MM.1S (cell line): ENCODE measurements at places on chromosomes 3 and 15.

DNA sequence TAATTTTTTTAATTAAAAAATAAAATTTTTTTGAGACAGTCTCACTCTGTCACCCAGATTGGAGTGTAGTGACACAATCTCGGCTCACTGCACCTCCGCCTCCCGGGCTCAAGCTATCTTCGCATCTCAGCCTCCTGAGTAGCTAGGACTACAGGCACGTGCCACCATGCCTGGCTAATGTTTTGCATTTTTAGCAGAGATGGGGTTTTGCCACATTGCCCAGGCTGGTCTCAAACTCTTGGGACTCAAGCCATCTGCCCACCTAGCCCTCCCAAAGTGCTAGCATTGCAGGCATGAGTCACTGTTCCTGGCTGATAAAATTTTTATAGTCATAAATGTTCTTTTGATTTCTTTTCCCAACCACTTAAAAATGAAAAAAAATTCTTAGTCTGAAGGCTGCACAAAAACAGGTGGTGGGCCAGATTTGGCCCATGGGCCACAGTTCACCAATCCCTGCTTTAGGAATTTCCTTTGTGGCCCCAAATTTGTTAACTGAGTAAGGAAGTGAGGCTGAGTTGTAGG lies 9.2 kb downstream of the UBA5 start:
- DNase-seq, result no peak

DNA sequence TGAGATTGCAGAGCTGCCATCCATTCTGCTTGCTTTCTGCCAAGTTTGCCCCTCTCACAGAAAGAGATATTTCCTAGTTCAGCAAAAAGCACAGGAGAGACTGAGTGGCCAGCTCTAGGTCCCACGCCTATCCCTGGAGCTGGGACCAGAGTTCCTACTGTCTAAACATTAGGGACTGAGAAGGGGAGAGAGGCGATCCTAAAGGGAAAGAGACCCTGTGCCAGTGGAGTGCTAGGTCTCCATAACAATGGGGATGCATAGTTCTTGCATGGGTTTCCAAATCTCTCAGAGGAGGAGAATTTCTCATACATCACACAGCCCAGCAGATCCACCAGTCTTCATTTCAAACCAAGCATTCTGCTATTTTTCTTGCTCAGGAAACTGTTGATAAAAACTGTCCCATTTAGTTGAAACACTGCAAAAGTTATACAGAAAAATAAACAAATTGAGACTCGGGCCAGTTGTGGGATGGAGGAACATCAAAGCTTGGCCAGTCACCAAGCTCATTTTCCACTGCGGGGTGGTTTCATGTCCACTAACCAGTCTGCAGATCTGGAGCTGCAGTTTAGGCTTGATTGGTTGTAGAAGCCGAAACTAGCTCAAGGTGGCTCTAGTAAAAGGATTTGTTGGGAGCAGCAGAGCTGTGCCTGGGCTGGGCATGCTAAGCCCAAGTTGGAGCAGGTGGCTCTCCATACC lies 62.7 kb downstream of the EEFSEC start:
- no peak for DNase-seq

GRCh38 chr3:101229681-101230080 lies 90.7 kb downstream of the IMPG2 start:
- no peak for DNase-seq

DNA sequence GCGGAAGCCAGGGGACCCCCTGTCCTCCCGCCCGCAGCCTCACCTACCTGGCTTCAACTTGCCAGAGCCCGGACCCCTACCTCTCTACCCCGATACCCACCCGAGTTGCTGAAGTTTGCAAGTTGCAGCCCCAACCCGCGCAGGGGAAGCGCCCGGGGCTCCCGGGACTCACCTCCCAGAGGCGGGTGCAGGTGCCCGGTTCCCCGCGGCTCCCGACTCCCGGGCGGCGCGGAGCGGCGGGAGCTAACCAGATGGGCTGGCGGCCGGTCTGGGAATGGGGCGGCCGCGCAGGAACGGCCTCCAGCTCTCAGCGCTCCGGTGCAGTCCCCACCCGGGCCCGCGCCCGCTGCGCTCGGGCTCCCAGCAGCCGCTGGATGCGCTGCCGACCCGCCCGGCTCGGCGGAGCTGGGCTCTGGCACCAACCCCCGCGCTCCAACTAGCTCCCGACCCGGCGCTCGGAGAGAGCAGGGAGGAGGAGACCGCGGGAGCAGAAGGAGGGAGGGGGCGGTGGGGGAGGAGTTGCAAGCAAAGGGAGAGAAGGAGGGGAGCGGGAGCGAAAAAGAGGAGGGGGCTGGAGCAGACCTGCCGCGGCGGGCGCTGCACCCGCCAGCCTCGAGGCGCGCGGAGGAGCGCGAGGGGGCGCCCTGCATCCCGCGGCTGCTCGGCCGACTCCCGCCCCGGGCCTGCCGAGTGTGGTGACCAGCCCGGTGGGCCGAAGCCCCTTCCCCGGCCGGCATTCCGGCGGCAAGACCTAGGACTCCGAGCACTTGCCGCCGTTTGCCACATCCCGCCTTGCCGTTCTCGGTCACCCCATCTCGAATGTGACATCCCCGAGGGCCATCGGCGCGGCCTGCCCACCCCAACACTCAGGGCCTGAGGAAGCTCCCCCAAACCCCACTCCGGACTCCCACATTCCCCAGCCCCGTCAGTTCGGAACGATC lies at the start of gene SEMA5B:
SEMA5B (minus strand) TSS at position 472 of the 941 bp plus-strand sequence. CDS start 66,500 bp downstream, outside the sequence.
- peak; percentile 27 for DNase-seq

DNA sequence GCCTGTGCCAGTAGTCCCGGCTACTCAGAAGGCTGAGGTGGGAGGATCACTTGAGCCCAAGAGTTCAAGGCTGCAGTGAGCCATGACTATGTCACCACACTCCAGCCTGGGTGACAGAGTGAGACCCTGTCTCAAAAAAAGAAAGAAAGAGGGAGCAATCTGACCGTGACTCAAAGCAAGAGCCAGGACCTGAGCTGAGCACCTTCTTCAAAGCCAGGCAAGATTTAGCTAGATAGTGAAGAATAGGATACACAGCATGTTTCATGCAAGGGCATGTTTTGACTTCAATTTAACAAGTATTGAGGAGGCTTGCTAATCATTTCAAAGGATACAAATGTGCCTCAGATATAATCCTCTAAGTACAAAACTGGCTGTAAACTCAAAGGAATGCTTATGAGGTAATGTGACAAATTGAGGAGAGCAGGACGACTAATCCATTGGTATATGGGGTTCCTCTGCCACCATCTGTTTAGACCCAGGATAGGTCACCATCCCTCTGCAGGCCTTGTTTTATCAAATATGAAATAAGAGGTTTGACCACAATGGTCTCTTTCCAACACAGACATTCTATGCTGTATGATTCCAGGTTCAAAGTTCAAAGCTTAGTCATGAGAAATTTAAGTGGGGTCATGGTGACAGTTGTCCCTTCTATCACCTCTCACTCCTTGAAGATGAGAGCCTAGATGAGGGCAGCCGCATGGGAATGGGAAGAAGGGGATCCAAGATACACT lies 33.2 kb downstream of the RAB27A start:
- no peak for DNase-seq

DNA sequence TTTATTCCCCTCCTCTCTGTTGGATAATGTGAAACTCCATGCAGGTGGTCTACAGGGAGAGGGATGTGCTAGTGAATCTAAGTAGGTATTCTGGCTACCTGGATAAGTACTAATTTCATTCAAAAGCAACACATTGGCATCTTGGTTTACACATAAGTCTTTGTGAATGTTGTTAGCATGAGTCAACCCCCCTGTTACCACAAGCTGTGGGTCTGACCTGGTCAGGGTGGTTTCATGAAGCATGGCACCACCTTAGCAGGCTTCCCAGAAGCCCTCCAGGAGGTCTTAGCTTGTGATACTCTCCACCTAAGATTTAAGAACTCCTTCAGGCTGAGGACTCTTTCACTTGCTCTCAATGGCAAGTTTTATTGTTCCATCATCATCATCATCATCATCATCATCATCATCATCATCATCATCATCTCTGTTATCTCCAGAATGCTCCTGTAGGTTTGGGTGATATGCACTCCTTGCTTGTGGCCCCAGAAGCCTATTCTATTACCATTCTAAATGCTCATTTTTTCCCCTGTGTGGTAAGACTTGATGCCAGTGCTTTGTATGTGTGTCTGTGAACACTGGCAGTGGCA lies 62.8 kb downstream of the EPHB1 start:
- DNase-seq, result no peak

GRCh38 chr3:58049143-58049785 lies 41.0 kb downstream of the FLNB start:
- no peak for DNase-seq

- DNase-seq, result no peak
Observed at GRCh38 chr15:77017761-77018720, 23.1 kb downstream of the PSTPIP1 start.

DNA sequence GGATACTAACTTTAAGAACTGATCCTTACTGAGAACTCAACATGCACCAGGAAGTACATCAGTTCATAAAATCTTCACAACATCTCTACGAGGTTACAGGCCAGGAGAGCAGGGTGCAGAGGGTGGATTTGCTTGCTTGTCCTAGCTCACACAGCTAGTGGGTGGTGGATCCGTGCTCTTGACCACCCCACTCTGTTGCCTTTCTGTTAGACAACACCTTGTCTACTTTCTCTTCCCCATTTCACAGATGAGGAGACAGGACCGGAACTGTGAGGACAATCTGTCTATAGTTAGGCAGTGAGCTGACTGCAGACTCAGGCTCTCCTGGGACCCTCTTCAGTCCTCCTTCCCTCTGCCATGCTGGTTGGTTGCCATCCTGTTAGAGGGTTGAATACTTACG lies 221.7 kb upstream of the TLE3 start:
- DNase-seq, result peak; percentile 15

DNA sequence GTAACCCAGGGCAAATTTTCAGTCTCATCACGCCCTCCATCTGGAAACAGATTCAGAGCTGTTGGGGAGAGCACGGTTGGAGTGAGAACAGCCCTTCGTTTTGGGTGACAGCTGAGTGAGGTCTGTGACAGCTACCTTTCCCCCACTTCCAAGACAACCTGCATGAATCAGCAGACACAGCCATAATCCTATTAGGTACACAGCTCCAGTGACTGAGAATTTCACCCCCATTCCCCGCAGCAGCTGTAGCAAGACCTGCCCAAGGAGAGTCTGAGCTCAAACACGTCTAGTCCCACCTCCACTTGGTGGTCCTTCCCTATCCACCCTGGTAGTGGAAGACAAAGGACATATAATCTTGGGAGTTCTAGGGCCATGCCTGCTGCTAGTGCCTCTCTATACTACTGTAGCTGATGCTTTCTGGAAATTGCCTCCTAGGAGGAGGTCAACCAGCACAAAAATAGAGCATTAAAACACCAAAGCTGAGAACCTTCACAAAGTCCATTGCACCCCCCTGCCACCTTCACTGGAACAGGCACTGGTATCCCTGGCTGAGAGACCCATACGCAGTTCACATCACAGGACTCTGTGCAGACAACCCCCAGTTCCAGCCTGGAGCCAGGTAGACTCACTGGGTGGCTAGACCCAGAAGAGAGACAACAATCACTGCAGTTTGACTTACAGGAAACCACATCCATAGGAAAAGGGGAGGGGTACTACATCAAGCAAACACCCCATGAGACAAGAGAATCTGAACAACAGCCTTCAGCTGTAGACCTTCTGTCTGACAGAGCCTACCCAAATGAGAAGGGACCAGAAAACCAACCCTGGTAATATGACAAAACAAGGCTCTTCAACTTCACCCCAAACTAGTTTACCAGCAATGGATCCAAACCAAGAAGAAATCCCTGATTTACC lies 448.6 kb upstream of the CBLB start:
- no peak for DNase-seq

GRCh38 chr3:192896208-192896607 lies 21.4 kb downstream of the MB21D2 start:
- no peak for DNase-seq

DNA sequence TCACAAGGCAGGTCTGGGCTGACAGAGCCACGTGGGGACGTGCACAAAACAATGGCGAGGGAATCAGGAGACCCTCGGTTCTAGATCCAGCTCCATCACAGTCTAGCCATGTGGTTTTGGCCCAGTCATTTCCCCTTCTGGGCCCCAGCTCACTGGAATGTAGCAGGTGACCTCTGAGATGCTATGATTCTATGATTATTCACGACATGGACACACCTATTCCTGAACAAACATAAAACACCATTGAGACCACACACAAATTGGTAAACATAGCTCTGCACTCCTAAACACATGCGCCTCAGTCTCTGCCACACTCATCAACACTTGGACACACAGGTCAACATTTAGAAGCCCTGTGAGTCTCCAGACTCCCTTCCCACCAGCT lies 9.0 kb downstream of the IGDCC4 start:
- no peak for DNase-seq

- DNase-seq, result no peak
Observed at GRCh38 chr15:100526027-100526481, 2.7 kb downstream of the CERS3 start.

DNA sequence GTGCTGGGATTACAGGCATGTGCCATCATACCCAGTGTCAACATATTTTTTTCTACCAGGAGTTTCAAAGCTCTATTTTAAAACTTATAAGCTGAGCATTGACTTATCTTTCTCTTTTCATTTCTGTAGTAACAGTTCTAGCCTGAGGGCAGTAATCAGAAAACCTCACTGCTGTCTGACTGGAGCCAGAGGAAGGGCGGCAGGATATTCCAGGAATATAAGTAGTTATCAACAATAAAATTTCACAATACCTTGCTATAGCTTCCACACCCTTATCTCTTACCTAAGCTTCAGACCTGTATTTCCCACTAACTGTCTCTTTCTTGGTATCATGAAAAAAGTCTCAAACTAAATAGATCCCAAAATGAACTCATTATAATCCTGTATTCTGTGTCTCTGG lies 5.1 kb upstream of the NEDD4 start:
- no peak for DNase-seq

GRCh38 chr3:127412578-127413317 lies 124.9 kb upstream of the PRR20G start:
- no peak for DNase-seq

GRCh38 chr3:125582707-125583106 lies 12.6 kb downstream of the OSBPL11 start:
- no peak for DNase-seq

DNA sequence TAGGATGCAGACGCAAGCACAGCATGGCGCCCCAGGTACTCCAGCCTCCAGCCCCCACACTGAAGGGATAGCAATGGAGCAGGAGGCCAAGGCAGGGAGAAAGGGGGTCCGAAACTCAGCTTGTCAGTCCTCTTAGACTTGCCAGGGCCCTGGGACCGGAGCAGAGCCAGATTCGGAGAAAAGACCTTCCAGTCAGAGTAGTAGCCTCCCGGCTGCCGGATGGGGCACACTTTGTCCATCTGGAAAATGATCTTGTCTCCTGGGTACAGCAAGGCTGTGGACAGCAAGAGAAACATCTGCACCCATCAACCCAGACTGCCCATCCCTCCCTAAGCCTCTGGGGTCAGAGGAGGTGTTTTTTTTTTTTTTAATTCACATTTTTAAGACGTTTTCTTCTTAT lies 24.3 kb downstream of the EFCAB12 start:
- DNase-seq, result no peak

GRCh38 chr3:163560459-163560858 lies 1517.8 kb downstream of the SI start:
- DNase-seq, result no peak

DNA sequence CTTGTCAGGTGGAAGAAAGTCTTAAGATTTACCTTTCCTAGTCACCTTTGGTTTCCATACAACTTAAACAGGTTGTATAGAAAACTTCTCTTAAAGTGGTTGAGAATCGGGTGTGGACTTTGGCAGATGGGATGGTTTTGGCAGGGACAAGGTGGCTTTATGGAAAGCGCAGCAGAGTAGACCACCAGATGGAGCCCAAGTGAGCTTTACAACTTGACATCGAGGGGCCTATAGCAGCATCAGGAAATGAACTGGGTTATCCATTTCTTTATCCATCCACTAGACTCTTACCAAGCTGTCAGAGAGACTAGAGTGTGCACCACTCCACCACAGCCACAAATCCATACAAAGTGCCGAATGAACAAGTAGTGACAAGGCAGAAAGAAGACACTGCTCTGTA lies 85.3 kb upstream of the MBNL1 start:
- DNase-seq, result peak; percentile 38
